ENCODE measurements at places on chromosomes 3 and 15.

DNA sequence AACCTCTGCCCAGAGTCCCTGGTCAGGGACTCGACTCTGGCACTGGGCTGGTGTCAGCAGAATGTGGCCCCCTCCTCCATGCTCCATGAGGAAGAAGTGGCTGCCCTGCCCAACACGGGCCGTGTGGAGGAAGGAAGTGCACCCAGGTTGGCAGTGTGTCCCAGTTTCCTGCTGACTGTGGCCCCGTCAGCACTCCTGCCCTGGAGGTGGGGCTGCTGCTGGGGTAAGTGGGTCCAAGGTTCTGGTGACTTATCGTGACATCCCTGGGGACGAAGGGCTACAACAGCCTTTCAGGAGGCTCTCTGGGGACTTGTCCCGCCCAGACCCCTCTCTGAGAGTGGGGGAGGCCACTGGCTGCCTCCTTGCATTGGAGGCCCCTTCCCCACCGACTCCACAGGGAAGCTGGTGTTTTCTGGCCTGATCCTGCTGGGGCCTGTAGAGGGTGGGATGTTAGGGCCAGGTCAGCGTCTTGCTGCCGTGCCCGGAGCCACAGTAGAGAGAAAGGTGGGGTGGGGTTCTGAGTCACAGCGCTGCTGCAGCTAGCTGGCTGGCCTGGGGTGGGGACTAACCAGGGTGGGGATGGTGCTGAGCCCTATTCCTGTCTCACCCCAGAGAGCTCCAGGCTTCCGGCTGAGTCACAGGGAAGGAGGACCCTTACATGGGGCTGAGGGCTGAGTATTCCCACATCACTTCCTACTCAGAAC lies 10.5 kb downstream of the SEMA4B start:
- no peak for DNase-seq

DNA sequence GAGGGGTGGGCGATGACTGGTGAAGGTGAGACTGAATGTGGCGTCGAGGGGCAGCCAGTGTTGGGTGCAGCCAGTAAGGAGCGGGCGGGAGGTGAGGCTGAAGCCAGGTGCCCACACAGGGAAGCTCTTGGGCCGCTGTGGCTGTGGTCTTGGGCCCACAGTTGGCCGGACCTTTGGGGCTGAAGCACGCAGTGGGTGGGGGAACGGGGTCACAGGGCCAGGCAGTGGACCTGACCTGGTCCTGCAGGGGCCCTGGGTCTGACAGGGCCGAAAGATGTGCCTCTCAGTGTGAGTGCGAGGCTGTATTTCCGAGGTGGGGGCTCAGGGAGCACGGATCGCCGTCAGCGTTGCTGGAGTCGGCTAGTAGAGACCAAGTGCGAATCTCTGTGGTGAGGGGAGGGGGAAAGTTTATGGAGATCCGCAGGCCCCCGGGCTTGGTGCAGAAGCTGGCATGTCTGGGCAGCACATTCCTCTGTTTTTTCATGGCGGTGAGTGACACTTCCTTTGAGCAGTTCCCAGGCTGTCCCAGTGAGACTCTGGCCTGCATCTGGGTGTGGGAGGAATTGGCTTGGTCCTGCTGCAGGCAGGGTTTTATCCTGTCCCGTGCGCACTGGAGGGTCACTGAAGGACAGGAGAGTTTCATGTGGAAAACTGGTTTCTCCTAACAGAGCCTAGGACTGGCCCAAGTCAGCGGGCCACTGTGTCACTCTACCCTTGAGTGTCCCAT lies 100.8 kb downstream of the TMEM266 start:
- peak; percentile 20 for DNase-seq

DNA sequence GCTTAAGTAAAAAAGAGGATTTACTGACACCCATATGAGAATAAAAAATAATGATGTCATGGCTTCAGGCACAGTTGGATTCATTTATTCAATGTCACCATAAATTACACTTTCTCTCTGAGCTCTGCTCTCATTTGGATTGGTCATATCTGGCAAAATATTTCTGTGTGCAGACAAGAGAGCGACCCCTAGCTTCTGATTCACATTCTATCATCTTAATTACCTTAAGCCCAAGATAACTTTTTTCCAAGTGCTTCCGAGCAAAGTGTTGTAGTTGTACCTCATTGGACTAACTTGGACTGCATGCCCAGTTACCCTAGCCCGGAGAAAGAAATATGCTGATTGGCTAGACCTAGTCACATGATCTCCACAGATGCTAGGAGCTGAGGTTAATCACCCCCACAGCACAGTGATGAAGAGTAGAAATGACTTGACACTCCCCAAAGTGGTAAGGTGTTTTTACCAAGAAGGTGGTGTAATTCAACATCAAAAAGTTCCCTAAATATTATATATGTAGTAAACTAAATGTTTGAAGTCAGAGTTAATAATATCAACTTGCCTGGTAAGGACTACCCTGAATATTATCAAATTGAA lies 552.2 kb upstream of the SUCLG2 start:
- DNase-seq, result no peak

DNA sequence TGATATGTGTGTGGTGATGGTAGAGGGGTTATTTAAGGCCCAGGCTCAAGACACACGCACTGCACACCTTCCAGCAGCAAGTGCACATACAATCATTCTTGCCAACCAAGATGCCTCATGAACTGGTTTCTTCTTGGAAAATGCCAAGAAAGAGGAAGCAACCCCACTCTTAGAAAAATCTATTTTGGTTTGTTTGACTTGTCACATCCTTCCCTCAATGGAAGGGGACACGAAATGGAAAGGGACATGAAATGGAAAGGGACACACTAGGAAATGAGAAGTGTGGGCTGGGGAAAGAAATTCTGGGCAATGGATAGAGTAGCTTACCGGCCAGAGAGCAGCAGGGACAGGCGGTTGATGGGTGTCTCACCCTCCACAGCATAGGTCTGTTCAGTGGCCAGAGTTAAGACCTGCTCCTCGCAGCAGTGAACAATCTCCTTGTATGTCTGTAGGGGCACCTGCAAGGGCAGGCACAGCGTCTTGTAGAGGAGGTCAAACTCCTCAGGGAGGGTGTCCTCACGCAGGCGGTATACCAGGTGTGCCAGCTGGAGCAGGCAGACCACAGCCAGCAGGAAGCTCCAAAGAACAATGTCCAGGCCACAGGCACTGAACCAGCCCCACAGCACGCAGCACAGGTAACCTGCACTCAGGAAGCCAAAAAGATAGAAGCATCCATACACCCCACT lies 640 bp downstream of the POPDC2 start:
- DNase-seq, result no peak

- no peak for DNase-seq
Observed at GRCh38 chr15:88194162-88194561, 62.4 kb downstream of the NTRK3 start.

DNA sequence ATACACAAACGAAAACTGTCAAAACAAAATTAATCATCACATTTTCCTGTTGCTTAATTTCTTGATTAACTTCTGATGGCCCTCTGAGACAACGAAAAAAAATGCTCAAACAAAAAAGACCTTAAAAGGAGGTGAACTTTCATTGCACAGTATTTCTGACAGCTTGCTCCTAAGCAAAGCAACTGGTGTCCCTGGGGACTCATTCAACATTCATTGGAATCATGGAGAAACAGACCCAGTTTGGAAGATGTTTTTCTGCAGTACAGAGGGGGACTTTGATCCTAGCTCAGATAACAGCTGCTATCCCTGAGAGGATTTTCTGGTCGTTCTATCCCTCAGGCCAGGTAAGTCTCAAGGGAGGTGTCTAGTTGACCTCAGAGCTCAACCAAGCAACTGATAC lies 378.7 kb upstream of the ATP11B start:
- no peak for DNase-seq

Measured in AG20443 (cell line).